ENCODE measurements at places on chromosomes 13 and 19.

- DNase-seq = peak; percentile 57
Measured at GRCh38 chr19:46546194-46546896, 50.7 kb upstream of the PNMA8B start.

GRCh38 chr13:99809496-99809895, 162.1 kb downstream of the ZIC5 start:
- no peak for DNase-seq

GRCh38 chr19:29098863-29099481, 114.0 kb downstream of the UQCRFS1 start:
- no peak for DNase-seq

DNA sequence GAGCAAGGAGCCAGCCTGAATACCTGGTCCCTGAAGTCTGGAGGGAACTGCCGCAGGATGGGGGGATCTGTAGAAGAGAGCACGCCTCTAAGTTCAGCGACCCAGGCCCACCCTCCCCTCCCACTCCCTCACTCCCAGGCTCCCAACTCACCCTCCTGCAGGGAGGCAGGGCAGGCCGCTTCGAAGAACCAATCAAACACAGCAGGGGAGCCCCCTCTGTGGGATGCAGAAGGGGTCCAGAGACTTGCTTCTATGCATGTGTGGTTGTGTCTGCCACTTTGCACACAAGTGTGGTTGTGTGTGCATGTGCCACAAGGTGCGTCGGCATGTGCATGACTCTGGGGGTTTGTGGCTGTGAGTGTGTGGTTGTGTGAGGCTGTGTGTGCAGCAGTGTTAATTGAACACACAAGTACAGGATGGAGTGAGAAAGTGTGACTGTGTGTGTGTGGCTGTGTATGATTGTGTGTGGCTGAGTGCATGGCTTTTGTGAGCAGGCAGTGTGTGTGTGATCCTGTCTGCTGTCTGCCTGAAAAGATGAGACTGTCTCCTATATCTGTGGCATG, 1.7 kb downstream of the DENND1C start:
- DNase-seq = no peak

DNA sequence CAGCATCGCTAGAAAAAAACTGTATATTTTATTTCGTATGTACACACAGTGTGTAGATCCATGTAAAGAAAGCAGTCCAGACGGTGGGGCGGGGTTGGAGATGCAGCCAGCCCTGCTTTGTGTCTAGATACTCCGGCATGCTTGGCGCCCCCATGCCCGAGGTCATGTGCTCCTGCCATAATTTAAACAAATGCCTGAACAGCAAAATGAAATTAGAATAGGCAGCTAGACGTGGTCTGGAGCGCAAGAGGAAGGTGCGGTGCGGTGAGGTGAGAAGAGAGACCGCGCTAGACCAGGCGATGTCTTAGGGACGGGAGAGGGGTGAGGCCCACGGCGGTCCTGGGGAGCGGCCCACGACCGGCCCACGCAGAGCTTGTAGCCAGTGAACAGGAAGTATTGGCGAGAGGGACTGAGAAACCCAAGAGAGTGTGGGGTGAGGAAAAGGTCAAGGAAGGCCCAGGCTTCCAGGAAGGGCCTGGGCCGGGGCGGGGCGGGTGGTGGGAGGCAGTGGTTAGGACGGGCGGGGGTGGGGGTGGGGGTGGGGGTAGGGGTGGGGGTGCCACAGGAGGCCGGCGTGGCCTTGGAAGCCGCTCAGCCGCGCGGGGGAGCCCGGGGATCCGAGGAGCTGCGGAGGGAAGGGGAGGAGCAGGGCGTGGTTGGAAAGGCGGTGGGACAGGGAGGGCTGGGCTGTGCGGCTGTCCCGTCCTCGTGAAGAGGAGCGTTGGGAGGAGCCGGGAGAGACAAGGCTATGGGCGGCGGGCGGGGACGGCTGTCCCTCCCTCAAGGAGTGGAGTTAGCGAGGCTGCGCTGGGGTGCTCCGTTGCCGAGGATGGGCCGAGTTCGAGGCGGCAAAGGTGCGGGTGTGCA, 254.7 kb upstream of the SGCG start:
- DNase-seq = no peak

- no peak for DNase-seq
Measured at GRCh38 chr19:51520728-51521127, 10.7 kb downstream of the SIGLEC6 start.

DNA sequence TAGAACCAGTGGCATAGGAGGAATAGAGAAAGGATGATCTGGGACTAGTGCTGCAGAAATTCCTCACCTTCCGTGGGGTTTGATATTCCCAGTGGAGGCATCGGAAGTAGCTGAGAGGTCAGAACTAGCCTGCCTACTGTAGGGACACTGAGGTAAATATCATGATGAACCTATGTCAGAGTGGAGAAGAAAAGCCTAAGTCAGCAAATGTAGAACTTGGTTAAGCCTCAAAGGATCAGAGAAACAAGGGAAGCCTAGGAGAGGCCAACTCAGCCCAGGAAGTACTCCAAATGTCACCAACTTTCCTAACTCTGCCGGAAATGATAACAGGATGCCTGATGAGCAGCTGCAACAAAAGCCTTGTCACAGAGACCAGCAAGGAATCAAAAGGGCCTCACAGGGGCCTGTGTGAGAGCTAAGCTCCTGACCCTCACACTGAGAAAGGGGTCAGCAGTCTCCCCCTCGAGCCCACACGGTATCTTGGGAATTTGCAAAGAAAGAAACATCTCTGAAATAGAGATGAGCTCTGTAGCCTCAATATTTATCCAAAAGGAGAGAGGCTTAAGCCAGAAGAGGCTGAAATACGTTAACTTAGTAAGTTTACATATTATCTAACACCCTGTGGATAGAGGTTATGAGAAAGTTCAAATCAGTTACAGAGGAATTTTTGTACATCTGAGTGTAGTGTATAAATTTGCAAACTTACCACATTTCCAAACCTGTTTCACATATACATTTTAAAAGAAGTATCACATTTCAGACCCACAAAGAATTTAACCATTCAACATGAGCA, 1064.3 kb downstream of the DIAPH3 start:
- DNase-seq = no peak

DNA sequence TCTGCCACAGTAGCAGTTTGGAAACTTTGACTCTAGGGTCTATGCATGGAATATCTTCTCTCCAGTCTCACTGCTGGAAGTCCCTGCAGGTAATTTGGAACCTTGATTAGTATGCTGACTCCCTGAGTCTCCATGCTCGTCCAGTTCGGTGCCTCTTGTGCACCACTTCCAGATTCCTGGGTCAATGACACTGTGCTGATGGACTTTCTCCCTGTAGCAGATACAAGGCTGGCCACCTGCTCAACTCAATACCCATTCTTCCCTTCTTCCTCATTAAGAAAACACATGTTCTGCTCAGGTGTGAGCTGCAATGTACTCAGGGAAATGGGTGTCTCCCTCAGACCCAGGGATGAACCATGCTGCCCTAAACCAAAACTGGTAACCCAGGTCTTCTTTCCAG, 99.1 kb downstream of the KL start:
- no peak for DNase-seq

GRCh38 chr13:23848646-23849141, 40.5 kb downstream of the MIPEP start:
- no peak for DNase-seq
